ENCODE measurements at places on chromosomes 5 and 9.

DNA sequence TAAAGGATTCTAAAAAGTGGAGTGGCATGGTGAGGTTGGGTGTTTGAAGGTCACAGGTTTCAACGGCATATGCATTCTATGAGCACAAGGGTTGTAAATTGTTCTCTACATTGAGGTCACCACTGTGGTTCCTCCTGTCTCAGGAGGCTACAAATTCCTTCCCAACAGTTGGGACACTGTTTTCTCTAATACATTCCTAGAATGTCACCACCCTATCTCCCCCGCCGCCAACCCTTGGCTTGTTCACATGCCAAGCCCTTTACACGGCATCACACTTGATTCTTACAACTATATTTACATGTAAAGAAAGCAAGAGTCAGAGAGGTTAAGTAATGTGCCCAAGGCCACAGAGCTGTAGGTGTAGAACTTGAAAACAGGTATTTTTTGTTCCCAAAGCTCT, 315.1 kb downstream of the RAB3C start:
- DNase-seq: no peak

DNA sequence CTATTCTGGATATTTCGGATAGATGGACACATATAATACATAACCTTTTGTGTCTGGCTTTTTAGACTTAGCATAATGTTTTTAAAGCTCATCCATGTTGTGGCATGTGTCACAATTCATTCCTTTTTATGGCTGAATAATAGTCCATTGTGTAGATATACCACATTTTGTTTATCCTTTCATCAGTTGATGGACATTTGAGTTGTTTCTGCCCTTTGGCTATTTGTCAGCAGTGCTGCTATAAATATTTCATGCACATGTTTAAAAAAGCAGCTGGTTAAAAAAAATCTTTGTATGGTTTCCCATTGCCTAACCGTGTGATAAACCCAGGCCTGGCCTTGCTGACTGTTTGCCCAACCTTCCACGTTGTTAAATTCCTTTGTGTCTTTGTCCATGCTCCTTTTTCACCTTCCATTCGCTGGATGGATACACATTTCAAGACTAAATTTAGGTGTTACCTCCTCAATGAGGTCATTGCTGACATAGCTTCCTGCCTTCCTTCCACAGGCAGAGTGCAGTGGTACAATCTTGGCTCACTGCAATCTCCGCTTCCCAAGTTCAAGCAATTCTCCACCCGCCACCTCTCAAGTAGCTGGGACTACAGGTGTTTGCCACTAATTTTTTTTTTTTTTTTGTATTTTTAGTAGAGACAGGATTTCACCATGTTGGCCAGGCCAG, 11.3 kb downstream of the GDA start:
- DNase-seq: no peak

DNA sequence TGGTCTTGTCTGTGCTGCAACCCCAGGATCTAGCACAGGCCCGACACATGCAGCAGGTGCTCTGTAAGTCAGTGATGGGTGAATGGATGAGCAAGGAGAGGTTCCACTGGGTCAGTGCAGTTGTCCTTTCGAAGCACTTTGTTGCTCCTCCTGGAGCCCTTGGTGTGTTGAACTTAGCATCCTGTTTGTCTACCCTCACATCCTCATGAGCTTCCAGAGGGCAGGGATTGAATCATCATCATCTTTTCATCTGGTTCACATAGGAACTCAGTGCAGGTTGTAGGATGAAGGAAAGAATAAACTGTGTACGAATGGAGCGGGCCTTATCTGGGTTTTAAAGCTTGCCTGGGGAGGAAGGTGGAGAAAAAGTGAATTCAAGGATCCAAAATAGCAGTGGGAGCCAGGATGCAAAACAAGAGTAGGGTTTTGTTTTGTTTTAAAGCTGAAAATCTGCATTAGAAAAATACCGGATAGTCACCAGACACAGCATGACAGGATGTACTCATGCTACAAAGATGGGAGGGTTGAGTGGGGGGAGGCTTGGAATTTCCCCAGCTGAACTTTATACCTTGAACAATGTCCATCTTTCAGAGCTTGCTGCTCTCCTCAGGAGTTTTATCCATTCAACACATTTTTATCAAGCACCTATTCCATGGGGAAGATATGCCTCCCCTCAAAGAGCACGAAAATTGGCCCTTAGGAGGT, 55.8 kb downstream of the PTTG1 start:
- DNase-seq: no peak

DNA sequence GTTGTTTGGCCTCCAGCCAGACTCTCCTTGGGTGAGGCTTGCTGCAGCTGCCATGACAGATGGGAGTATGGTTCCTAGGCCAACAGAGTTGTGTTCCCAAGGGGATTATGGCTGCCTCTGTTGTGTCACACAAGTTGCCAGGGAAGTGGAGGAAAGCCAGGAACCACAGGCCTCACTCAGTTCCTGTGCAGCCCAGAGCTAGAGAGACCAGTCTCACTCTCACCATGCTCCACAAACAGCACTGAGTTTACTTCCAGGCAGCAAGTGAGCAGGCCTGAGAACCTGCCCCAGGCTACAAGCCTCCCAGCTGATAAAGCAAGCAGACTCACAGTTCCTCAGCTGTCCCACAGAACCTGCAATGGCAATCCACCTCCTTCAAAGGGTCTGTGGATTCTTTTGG, 273.6 kb upstream of the TAS2R1 start:
- DNase-seq: no peak

GRCh38 chr5:10358999-10359398, 5.5 kb downstream of the MARCHF6 start:
- no peak for DNase-seq

DNA sequence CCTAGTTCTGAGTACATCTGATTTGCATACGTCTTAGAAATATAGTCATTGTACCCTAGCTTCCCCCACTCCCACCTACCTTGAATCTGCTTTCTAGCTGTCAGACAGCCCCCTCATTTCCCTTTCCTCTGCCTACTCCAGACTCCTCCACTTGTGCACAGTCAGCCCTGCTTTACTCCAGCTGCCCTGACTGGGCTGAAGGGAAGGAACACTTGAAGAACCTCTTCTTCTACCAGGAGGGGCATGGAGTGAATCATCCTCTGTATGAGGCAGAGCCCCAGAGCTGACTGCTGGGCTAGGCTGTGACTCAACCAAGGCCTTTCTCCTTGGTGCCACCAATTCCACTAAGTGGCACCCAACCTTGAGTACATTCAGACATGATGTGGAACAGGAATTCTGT, 18.1 kb upstream of the ZFR start:
- DNase-seq: no peak

DNA sequence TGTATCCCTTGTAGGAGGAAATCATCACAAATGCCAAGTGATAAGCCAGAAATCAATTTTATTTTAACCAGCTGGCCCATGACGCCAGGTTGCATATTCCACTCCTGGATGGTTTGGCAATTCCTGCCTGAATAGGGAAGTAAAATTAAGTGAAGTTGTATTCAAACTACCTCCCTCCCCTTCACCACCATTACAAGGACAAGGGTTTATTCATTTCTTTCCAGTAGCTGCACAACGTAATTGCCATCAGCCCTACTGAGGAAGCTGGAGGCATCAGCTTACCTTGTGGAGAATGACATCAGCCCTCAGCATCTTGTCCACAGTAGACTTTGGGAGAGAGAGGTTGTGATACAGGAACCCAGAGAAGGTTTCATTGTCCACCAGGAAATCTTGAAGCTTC, 66.6 kb downstream of the ABCA1 start:
- DNase-seq: no peak

DNA sequence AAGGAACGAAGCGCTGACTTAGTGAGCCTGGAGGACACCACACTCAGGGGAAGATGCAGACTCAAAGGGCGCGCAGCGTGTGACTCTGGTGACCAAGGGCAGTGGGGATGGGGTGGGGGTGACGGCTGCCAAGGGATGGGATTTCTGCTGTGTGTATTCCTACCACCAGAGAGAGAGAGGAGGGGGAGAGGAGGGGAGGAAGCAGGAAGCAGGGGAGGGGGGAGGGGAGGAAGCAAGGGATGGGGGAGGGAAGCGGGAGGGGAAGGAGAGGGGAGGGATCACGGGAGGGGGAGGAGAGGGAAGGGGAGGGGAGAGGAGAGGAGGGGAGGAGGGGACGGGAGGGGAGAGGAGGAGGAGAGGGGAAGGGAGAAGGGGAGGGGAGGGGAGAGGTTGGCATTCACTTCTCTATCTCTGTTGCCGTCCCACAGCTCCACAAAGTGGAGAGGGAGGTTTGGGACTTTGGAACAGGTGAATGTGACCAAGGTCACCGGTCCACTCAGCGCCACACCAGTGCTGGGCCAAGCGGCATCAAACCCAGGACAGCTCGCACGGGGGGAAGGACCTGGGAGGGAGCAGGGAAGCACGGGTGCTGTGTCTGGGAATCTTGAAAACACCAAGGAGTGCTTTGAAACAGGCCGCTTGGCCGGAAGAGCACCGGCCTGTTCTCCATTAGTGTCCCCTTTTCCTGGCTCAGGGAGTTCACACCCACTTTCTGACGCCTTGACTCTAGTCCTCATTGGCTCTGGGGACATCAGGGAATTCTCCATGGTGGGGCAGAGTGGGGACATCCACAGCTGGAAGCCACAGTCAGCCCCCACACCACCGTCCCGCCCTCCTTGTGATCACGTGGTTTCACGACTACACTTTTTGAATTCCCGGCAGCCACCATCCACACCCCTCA, 77.4 kb downstream of the VAV2 start:
- no peak for DNase-seq

- DNase-seq: no peak
Measured at GRCh38 chr9:126230692-126231091, 95.9 kb upstream of the MVB12B start.

- no peak for DNase-seq
Measured at GRCh38 chr5:149289301-149289700, 17.6 kb downstream of the AFAP1L1 start.

DNA sequence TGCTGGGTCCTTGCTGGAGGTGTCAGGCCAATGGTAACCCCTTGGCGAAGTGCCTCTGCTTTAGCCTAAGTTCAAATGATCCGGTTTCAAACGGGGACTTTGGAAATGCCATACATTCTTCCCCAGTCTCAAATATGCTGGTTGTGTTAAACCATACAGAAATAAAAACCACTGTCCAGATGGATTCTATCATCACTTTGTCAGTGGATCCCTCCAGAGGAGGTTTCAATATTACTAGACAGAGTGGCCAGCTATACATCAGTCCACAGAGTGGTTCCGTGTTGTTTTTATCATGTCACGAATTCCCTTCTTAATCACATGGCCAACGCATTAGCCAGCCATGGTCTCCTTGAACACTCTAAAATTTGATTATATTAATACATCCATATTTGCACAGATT, 7.3 kb upstream of the RANBP17 start:
- no peak for DNase-seq

- no peak for DNase-seq
Measured at GRCh38 chr5:38462976-38463633, 93.3 kb downstream of the LIFR start.

DNA sequence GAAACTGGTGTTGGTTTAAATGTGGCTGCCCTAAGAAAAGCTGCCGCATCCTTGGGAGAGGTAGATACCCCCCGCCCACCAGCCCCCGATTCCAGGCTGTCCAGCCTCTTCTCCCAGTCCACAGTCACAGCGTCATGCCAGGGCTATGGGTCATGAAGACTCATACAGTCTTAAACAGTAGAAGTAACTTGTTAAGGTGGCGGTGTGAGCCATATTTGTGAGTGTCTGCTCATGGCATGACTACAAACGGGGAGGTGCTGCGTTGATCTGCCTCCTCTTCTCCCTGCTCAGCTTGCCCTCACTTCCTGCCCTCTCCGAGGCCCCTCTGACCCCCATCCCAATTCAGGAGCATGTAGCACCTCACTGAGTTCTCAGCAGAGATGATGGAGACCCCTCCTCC, 20.8 kb downstream of the FGD3 start:
- no peak for DNase-seq

DNA sequence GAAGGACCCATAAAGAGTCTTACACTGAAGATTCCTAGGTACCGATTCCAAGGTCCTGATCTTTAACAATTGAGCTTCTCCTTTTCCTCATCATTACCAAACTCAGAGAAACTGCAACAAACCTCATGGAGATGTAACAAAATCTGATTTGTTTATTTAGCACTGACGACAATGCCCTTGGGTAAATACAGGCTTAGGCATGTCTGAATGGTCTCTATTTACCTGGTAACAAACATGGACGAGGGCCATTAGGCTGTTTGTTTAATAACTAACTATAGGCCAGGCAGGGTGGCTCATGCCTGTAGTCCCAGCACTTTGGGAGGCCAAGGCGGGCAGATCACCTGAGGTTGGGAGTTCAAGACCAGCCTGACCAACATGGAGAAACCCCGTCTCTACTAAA, 333.3 kb downstream of the AGTPBP1 start:
- DNase-seq: no peak

- DNase-seq: no peak
Measured at GRCh38 chr5:137492331-137492730, 6.8 kb downstream of the SPOCK1 start.

- DNase-seq: no peak
Measured at GRCh38 chr9:73131461-73131860, 20.2 kb upstream of the ANXA1 start.

GRCh38 chr9:21477466-21477865, 4.6 kb downstream of the IFNE start:
- no peak for DNase-seq

DNA sequence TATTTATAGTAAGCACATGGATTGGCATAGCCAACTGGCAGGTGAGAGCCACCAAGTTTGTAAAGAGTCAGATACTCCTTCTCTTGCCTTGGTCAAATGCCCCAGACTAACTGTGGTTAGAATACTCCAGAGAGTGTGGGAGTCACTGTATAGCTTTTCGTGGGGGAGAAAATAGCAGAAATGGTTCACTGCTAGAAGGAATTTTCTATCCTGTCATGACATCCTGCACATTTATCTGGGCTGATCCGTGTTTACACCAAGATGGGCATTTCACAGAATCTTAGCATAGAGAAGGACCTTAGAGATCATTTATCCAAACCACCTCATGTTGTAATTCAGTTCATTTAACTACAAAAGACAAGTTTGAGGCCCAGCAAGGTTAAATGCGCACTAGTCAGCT, 460.8 kb downstream of the ENC1 start:
- DNase-seq: no peak

DNA sequence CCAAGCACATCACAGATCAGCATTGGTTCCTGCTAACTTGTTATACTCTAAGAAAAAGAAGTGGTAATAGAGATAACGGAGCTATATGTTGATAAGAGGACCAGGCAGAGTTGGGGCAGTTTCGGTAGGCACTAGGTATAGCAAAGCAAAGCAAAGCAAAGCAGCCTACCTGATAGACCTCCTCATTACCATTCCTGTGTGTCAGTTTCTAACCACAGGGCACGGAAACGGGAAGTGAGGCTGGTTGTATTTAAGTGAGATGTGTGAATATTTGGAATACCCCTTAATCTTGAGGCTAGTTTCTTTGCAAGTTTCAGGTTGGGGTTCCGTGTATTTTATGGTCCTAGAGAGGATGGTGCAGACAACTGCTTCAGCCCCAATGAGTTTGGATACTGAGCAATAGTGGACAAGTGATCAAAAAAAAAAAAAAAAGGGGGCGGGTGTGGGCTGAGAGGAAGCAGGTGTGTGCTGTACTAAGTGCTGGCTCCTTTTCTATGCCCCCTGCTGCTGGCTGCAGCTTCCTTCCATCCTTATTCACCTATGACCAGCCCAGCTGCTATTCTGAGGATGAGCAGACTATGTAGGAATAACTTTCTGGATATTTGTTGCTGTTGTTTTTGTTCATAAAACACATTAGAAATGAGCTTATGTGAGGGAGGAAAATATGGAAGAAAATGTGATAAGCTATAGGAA, 183.3 kb downstream of the SH3GL2 start:
- no peak for DNase-seq

Measured in AG09319 (cell line).